ENCODE measurements at places on chromosomes 5 and 9.

DNA sequence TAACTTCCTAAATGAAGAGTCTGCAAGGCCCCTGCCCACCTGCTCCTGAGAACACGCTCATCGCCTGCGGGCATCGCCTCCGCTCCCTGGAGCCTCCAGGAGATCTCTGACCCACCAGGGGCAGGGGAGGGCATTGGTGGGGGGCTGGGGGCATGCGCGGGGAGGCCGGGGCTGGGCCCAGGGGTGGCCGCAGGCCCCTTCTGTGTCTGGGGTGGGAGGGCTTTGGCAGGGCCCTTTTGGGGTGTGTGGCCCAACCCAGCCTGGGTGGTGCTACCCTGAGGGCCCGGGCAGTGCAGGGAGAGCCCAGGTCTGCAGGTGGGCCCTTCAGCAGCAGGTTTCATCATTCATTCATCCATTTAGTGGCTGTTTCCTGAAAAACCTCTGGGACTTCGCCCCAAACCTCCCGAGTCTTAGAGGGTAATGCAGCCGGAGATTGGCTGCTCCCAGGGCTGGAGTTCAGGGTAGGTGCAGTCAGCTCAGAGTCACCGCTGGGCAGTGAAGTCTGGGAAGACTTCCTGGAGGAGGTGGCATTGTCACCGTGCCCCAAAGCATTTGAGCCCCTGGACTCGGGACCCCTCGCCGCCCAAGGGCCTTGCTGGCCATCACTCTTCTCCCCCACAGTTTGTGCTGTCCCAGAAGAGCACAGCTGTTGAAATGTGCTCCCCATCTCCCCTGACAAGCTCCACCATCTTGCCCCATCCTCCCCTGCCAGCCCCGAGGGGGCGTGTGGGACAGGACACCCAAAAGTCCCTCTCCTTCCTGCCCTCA is 255.1 kb downstream of the PARP8 start:
- no peak for DNase-seq

DNA sequence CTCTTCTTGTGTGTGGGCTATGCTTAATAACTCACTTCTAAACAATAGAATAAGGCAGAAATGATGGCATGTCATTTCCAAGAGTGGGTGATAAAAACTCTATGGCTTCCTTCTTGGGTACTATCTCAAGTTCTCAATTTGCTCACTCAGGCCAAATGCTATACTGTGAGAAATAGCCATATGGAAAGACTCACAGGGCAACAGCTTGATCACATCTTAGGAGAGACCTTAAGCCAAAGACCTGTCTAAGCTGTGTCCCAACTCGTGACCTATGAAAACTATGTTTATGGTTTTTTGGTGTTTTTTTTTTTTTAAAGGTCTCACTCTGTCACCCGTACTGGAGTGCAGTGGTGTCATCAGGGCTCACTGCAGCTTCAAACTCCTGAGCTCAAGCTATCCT is 2.1 kb upstream of the UIMC1 start:
- no peak for DNase-seq

GRCh38 chr5:108818613-108819272 is 71.0 kb downstream of the FER start:
- DNase-seq = no peak

DNA sequence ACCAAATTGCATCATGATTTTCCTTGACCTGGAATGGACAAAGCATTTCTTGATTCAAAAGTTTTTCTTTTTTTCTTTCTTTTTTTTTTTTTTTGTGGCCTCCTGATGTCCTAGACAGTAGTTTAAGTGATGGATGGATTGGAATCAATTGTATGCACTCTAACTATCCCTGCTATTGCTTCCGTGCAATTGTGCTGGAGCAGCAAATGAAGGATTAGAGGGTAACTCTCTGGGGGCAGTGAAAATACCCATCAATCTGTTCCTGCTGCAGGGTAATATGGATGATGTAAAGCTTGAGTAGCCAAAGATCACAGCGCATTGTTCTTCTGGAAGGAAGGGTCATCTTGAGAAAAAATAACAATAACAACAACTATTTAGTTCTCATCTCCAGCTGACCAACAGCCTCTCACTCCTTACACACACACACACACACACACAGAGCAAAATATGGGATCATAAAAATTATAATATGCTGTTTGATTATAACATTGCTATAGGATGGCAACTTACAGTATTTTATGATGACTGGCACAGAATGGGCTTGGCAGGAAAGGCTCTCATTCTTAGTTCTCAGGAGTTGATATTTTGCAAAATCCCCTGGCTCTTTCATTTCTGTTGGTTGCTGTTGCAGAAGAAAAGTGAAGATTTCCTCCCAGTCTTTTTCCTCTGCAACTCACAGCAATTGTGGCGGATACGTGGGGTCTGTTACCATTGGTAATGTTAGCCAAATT is 160.9 kb upstream of the DMAC1 start:
- no peak for DNase-seq

DNA sequence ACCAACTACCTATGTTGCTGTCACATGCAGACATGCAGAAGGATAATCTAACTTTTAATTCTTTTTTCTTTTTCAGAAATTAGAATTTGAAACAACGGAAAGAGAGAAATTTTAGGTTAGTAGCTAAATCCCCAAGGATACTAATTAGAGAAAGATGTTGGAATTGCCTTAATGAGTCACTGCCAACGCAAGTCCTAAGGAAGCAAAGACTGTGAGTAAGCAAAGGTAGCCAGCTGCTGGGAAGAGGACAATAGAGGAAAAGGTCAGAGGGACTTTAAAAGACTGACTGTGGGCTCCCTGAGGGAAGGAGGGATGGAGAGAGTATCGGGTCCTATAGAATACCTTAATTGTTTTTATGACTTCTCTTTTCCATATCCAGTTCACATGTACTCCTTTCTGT is 461.9 kb upstream of the PAPPA start:
- no peak for DNase-seq

DNA sequence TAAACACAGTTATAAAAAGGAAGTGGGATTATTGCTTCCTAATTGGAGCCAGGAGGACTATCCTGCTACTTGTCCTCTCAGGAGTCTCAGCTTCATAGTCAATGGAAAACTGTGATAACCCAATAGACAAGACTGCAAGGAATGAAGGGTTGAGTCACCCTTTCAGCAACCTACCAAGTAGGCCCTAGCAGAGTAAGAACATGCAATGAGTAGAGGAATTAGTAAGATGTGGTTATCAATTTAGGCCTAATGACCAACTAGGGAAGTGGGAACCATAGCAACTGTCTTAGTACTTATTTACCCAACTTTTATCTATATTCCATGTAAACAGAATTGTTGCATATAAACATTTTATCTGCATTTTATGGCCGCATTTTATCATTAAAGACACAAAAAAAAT is 310.1 kb downstream of the RFX3 start:
- DNase-seq = no peak

GRCh38 chr5:10652151-10652550 is 88.3 kb downstream of the ANKRD33B start:
- no peak for DNase-seq

GRCh38 chr9:101999441-101999840 is 261.0 kb upstream of the GRIN3A start:
- no peak for DNase-seq

GRCh38 chr9:7145361-7146069 is 387.7 kb downstream of the KDM4C start:
- DNase-seq = no peak

All from stimulated activated CD8-positive, alpha-beta memory T cell treated with anti-CD3 and anti-CD28 coated beads, Interleukin-15, amount 100 ng/mL, for 4 hours (primary cell).